ENCODE measurements at places on chromosomes 13 and 19.

DNA sequence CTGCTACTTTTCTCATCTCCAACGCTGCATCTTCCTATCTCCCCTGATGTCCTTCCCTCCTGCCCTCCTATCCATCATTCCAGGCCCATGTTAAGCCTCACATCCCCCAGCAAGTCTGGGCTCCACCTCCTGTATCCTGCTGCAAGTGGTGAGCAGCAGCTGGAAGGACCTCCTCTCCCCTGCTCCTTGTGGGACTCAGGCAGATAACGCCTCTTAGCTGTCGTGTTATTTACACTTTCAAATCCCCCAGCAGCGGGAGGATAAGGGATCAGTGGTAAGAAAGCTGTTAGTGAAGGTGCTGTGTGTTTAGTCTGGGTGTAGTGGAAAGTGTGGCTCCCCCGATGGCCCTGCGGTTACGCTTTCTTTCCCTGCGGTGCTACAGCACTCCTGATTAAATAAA lies 211.9 kb downstream of the ZNF536 start:
- DNase-seq: peak; percentile 73

DNA sequence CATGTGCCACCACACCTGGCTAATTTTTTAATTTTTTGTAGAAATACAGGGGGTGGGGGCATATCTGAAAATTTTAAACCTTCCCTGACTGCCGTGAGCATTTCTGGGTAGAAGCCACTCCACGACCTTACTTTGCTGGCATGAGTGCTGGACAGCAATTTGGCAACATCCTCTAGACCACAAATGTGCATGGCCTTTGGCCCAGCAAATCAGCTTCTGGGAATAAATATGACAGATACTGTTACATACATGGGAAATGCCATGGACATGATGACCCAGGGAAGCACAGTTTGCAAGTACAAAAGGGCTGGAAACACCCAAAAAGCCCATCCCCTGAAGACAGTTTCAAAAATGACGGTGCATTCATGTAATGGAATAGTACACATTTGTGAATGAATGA lies 3.2 kb upstream of the PVR start:
- no peak for DNase-seq

- peak; percentile 65 for DNase-seq
These were observed 122.0 kb downstream of the ENOX1 start for GRCh38 chr13:43664700-43665191.

- no peak for DNase-seq
These were observed 6.0 kb upstream of the ZNF765 start for GRCh38 chr19:53388904-53389303.

- no peak for DNase-seq
These were observed 1273.3 kb upstream of the ATXN8OS start for GRCh38 chr13:68834375-68834774.

GRCh38 chr13:94030415-94031119 lies 448.9 kb downstream of the DCT start:
- no peak for DNase-seq

- no peak for DNase-seq
These were observed 232.5 kb downstream of the ZNF536 start for GRCh38 chr19:30604657-30605056.

GRCh38 chr13:29935309-29935981 lies 85.0 kb upstream of the UBL3 start:
- no peak for DNase-seq

DNA sequence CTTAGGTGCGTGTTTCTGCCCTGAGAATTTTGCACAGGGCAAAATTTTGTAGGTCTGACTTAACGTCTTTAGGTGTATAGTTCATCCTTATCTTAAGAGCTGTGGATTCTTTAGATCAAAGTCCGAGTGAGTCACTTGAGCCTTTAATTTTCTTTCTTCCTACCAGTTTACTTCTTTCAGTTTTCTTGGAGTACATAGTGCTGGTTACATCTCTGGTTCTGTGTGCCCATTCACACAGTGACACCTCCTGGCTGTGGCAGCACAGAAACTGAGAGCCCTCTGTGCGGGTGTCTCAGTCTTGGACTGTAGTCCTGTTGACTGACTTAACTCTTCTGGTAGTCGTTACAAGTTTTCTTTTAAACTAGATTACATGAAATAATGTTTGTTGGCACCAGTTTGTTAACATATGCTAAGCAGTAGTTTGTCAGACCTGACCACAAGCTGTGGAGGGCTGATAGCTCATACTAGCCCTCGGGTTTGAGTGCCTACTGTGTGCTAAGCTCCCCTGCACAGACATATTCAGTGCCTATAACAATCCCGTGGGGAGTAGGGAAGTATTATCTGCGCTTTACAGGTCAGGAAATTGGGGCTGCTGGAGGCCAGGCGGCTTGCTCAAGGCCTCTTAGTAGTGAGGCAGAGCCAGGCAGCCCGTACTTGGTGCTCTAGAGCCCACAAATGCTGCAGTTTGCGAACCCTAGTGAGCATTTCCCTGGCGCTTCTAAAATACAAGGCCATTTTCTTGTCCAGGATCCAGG lies 1.6 kb downstream of the GATAD2A start:
- no peak for DNase-seq

DNA sequence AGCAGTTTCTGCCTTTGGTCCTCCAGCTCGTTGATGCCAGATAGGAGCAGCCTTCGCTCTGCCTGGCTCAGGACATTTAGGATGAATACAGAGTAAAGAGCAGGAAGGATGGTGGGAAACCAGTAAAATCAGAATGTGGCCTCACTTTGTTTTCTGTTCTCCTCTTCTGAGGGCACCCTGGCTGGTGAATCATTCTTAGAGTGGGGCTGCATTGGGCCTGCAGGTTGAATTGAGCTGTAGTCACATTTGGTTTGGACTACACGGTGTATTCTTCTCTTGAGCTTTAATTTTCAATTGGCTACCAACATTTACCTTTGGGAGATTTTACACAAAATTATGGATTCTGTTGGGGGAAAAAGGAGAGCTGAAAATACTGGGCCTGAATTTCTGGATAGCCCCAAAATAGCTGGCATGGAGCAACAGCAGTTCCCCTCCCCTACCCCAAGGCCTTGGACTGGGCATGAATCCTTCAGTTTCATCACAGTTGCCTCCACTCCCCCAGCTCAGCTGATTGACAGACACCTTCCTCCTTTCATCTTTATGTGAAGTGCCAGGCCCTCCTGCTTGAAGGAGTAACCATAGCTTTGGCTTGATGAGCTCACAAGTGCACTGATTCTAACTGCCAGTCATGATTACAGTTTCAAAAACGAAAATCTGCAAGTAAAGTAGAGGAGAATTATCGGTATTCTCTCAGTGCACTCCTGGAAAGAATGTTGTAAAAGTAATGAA lies 24.3 kb downstream of the ERCC5 start:
- DNase-seq: no peak

- DNase-seq: no peak
These were observed 81.9 kb upstream of the SLC15A1 start for GRCh38 chr13:98834254-98834960.

DNA sequence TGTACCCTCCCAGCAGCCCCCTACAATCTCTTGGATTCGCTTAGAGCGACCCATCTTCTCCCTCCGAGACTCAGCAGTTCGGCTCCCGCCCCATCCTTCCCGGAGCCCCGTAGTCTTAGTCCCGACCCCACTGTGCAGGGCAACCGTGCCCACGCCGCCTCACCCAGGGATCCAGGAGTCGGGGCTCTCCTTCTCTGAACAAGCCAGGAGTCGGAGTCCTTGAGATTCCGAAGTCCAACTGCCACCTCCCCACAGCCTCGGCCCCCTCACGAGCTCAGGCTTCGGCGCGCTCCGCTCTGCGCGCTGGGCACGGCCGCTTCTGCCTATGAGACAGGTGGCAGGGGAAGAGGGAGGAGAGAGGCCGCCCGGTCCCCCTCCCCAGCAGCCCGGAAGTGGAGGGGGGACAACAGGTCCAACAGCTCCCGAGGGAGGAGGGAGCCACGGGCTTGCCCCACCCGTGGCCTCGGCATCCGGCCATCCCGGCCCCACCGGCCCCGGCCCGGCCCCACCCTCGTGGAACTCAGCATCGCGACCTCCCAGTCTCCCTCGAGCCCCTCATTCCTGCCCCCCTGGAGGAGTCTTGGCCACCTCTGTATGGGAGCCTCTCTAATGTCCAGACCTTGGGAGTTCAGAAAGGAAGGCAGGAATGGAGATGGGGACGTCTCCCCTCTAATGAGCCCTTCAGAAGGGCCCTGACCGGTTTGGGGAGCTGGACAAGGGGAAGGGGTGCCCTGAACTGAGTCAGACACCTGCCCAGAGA lies at the start of gene PHLDB3:
TSS of gene PHLDB3 (minus strand) at position 321 of the 760 bp plus-strand sequence. CDS start 628 bp downstream, outside the sequence.
- peak; percentile 36 for DNase-seq

- DNase-seq: no peak
These were observed 287.4 kb upstream of the ATXN8OS start for GRCh38 chr13:69820180-69820579.

GRCh38 chr19:32676895-32677359 lies 1.3 kb downstream of the RGS9BP start:
- DNase-seq: no peak

DNA sequence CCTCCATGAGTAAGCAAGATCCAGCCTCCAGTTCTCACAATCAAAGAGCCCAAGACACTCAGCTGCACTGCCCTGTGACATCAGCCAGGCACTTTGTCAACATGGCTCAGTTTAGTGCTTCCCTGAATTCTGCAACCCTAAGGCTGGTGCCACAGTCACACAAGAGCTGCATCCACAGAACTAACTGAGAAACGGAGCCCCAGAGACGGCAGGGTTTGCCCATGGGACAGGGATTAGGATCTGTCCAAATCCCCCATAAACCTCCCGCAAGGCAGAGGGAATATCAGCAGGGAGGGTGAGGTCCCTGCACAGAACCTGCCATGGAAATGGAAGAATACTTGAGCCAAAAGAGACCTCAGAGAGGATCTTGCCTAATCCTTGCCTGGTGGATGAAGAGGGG lies 70.4 kb upstream of the UQCRFS1 start:
- DNase-seq: no peak

- peak; percentile 96 for DNase-seq
These were observed 1.4 kb downstream of the PLPP2 start for GRCh38 chr19:289651-290371.

- no peak for DNase-seq
These were observed 165.4 kb downstream of the FLT1 start for GRCh38 chr13:28329395-28330158.

GRCh38 chr13:56687131-56687530 lies 453.6 kb upstream of the PRR20A start:
- DNase-seq: no peak

GRCh38 chr19:566403-566802 lies 6.0 kb upstream of the BSG start:
- DNase-seq: peak; percentile 66

DNA sequence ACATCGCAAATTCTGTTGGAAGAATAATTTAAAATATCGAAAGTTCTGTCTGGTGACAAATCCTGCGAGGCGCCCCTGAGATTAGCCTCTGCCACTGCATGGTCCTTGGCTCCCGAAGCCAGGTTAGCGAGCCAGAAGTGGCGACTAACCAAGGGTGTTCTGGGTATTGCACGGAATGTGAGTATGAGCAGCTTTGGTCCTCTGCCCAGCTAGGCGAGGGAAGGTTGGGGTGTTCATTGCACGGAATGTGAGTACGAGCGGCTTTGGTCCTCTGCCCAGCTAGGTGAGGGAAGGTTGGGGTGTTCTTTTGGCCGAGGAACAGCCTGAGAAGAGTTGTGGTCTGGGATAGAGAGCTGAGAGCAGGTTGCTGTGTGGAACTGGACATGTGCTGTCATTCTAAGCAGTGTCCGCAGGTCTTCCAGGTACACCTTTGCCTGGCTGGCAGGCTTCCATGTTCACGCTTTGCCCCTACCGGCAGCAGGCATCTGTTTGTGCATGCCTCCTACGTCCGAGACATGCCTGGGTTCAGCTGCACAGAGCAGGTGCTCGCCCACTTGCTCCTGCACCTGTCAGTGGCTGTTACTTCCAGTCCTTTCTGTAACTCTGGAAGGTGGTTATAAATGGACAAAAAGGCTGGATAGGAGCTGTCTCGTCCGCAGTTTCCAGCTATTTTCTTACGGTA lies 18.3 kb upstream of the TEX29 start:
- DNase-seq: no peak

Measured in mesendoderm (in vitro differentiated cells).